ENCODE measurements at places on chromosomes 12 and 14.
A peak's percentile ranks its signal among the peaks of the same experiment; 100 is the strongest.

DNA sequence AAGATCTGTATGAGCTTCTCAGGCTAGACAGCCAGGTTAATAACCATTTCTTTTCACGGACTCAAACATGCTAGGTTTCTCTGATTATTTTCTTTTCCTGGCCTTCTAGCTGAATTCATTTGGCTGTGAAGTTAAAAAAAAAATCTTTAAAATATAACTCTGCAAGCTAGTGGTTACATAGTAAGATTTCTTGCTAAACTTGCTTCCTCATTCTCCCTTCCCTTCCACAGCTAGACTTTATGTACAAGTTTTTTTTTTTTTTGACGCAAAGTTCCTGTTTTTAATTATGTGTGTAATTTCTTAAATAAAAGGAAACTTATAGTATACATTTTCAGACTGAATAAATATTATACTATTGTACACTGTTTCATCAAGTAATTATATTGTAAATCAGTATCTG, 145.4 kb downstream of the TMTC2 start:
- no peak for DNase-seq

- no peak for DNase-seq
Measured at GRCh38 chr12:11657511-11657910, 8.0 kb downstream of the ETV6 start.

GRCh38 chr12:103647267-103647666, 60.2 kb downstream of the STAB2 start:
- peak; percentile 81 for DNase-seq

DNA sequence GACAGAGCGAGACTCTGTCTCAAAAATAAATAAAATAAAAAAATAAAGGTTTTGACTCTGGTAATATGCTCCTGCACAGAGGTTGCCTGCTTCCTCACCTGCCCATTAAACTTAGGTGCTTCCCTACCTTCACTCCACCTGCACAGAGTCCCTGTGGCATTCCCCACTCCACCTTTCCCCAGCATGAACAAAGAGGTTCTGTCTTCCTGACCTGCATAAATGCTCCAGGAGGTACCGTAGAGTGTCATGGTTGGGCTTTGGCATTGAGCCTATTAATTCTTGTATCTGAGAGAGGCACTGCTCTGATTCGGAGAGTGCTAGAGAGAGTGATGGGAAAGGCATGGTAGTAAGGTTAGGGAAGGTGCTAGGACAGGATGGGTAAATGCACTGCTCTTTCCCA, 6.3 kb downstream of the ARHGAP9 start:
- DNase-seq = no peak

- DNase-seq = no peak
Measured at GRCh38 chr12:129534966-129535750, 368.7 kb downstream of the TMEM132D start.

GRCh38 chr14:31568671-31569070, 7.5 kb downstream of the NUBPL start:
- DNase-seq = peak; percentile 91

- peak; percentile 77 for DNase-seq
Measured at GRCh38 chr14:59306775-59307174, 118.3 kb downstream of the DAAM1 start.

DNA sequence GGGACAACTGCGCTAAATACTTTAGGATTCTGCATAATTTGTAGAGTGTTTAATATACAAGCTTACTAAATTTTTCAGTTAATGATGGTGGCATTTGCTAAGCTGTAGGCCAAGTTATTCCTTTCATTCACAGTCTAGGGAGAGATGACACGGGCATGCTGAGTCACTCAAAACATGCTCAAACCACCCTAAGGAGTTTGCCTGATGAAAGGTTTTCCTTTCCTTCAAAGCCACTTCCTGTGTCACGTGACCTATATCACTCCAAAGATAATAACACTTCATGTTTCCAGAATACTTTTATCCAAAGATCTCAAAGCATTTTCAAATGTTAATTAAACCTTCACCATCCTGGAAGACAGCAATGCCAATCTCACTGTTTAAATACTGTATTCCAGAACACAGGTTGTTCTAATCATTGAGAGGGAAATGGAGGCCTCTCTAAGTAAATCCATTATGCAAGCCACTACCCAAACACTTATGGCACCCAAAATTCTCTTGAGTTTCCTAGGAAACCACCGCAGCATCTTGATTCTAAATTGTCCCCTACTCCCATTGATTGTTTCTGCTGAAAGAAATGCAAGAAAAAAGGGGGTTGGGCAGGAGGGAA, 207.0 kb upstream of the CDKN3 start:
- peak; percentile 69 for DNase-seq

- no peak for DNase-seq
Measured at GRCh38 chr12:93714382-93714781, 37.2 kb downstream of the CRADD start.

DNA sequence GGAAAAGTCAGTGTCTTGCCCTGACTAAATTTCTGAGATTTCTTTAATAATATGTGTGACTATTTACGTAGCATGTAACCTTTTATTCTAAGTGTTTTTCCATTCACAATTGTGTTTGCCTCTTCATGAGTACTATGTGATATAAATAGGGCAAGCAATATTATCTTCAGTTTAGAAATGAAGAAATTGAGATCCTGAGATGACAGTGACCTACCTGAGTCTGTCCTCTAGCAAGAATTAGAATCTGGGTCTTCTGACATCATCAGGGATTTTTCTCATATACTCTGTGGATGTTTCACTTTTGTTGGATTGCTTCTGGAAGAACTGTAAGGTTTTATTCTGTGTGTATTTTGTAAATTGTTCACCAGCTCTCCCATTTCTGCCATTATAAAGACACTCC, 35.0 kb downstream of the TMTC2 start:
- no peak for DNase-seq

- DNase-seq = peak; percentile 83
Measured at GRCh38 chr12:78185109-78185508, 354.4 kb downstream of the NAV3 start.

GRCh38 chr12:93838193-93838592, 161.0 kb downstream of the CRADD start:
- DNase-seq = no peak

GRCh38 chr14:47710581-47710980, 35.2 kb upstream of the MDGA2 start:
- no peak for DNase-seq

DNA sequence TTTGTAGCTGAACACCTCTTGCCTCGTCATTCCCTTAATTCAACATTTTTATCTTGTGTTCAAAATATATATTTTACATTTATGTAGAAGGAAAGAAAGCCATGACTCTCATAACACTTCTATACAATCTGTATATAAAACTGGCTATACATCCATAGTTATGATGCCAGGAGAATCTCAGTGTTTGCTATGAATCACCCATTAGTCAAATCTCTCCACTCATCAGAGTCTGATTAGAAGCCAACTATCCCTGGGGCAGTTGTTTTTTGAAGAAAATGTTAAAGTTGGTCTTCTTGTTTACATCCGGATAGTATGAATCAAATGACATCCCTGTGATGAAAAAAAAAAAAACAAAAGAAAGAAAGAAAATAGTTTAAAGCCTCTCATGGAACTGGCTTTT, 503.9 kb downstream of the NELL2 start:
- DNase-seq = no peak

GRCh38 chr12:11661491-11662089, 12.1 kb downstream of the ETV6 start:
- no peak for DNase-seq

DNA sequence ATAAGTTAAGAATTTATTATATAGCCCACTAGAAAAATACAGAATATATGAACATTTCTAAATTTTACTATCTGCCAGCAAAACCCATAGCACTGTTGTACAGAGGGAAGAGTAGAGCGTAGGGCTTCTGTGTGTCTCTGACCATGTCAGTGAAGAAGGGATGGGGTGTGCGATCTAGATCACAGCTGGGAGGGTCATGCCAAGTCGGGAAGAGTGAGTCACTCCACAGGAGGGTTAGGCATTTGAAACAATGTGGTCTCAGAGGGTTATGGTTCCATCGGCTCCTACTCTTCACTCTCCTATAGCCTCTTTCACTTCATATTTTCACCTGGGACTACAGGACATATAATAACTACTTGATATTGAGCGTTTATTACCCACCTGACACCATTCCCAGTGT, 185.1 kb upstream of the DDHD1 start:
- DNase-seq = peak; percentile 76

DNA sequence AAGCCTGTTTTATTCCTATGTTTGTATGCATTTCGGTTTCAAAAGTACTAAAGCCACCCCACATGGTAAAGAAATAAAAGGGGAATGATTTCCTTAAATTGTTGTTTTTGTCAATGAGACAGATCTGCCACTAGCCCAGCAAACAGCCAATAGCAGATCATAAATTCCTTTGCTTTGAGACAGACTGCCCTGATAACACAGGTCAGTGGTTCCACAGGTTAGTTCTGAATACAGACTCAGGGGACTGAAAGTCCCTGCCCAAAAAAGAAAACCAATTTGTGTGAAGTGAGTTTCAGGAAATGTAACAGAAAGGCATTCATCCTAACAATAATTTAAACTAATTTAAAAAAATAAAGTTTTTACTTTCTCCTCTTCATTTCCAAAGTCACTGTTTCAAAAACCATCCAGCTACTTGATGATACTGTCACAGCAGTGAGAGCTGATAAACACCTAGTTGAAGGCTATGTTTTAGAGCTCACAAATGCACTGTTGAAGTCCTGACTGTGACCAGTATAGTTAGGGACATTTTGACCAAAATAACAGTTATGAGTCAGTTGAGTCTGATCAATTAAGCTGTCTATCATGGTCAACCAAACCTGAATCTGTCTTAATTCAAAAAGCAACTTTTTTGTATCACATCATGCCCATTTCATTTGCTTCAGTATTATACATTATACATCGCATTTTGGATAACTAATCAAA, 77.7 kb downstream of the LGR5 start:
- no peak for DNase-seq

DNA sequence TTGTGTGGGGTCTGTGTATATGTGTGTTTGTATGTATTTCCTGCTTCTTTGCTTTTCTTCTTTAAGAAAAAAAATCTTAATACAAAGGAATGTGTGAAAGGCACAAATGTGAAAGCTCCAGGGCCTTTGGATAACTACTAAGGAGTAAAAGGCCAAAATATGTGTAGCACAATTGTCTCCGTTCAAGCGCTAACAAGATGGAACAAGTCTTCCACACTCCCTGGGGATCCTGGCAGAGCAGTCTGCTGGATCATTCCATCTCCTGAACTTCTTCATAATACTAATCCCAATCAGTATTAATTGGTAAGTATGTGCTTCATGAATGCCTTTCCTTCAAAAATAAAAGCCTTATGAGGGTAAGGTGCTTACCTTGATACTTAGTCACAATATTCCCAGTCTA, 462.5 kb upstream of the TBX3 start:
- no peak for DNase-seq

GRCh38 chr12:46549527-46550265, 177.1 kb upstream of the SLC38A2 start:
- peak; percentile 91 for DNase-seq

GRCh38 chr14:58871573-58871972, 233.8 kb downstream of the DACT1 start:
- no peak for DNase-seq

DNA sequence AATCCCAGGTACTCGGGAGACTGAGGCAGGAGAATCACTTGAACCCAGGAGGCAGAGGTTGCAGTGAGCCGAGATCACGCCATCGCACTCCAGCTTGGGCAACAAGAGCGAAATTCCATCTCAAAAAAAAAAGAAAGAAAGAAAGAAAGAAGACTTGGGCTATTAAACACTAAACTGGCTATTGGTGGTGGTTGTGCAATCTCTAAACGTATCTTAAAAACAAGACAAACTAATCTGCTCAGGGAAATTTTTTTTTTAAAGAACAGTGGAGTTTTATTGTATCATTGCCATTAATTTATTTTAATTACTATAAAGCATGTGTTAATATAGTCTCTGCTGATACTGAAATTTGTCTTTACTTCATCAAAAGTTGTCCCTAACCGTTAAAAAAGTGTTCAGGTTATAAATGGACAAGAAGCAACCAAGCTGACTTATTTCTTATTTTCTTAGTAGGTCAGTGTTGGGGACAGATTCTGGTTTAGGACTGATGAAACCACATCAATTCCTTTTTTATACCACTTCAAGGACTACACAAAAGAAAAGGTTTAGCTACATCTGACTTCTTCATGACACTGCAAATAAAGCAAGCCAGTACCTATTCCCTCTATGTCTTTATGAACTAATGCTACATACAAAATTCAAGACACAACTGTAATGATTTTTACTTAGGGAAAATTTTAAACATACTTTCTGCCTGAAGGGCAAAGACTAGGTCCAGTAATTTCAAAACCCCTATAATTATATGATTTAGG, 68.7 kb upstream of the KRAS start:
- no peak for DNase-seq

DNA sequence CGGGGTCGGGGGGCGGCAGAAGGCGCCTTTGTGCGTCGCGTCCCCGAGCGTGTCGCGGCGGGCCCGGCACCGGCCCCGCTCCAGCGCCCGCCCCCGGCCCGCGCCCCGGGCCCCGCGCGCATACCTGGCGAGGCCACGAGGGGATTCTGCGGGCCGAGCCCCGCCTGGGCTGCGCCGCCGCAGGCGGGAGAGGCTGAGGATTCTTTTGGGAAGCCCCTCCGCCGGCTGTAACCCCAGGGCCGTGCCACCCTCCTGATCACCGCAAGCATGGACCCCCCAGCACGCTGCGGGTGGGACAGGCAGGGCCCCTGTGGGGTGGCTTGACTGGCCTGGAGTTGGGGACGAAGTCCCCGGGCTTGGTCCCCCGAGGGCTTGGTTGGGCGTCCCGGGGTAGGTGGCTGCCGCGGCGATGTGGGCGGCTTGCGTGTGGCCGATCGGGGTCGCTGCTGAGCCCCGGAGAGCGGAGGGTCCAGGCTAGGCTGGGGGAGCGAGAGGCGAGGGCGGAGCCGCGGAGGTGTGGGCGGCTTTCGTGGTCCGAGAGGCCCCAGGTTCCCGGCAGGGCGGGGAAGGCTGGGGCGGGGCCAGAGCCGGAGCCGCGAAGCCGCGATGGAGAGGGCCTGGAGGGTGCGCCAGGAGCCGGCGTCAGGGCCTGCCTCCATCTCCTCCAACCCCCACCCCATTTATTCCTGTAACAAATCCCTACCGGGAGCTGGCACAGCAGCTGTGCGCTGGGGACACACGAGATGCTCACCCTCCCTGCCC, 28.4 kb upstream of the GPR132 start:
- DNase-seq = peak; percentile 71

DNA sequence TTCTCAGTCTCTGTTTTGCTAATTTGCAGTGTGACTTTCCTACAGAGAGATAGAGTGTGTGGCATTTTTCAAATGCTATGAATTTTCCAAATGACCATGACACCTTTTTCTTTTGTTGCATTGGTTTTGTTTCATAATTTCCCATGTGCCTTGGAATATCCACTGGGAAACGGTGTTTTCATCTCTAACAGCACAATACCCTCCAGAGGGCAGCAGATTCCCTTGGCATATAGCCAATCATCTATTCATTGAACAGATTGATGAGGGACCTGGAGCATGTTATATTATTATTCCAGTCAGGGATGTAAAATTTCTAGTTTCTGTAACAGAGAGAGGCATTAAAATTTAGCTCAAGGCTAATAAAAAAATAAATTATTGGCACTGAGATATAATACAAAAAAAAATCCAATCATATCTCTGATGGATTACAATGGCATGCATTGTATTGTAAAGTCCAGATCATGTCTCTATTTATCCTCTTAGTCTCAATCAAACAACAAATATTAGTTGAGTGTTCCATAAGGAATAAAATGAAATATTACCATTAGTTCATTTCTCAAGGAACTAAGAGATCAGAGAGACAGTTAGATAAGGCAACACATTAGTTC, 29.6 kb upstream of the NTN4 start:
- DNase-seq = peak; percentile 45

Data from amniotic epithelial cell (primary cell).